Activated T-helper 2 cell treated with anti-CD3 and anti-CD28 coated beads, Interferon-gamma antibody, Interleukin-2, Interleukin-4, amounts not matched to agents 10 μg/mL and 5 μg/mL and 100 μg/mL, durations not matched to agents 14 hours and 24 hours and 36 hours (primary cell): ENCODE measurements at places on chromosomes 16 and 17.

DNA sequence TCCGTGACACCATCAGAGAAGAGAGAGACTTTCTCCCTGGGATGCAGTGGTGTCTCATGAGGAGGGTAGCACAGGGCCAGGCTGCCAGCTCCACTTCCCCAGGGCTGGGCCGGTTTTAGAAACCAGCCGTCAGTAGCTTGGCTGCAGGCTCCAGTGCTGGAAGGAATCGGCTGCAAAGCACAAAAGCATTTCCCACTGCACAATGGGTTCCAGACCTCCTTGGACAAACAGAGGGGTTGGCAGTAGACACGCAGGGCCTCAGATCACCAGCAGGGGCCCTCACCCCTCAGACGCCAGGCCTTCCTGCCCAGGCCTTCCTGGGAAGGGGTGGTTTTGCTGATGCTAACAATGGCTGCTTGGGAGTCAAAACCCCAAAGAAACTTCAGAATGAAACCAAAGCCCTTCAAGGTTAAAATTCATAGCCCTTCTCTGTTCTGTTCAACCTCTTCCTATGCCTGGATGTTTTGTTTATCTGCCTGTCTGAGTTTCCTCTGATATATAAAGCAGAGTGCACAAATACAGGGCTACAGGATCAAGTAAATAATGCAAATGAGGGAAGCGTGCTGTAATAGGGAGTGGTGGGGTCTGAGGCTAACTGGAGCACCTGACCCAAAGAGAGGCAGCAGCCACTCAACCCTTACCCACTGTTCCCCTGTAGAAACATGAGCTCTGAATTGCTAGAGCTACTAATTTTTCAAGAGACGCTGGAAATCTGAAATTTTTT lies 26.2 kb downstream of the TEKT5 start:
- no peak for DNase-seq

DNA sequence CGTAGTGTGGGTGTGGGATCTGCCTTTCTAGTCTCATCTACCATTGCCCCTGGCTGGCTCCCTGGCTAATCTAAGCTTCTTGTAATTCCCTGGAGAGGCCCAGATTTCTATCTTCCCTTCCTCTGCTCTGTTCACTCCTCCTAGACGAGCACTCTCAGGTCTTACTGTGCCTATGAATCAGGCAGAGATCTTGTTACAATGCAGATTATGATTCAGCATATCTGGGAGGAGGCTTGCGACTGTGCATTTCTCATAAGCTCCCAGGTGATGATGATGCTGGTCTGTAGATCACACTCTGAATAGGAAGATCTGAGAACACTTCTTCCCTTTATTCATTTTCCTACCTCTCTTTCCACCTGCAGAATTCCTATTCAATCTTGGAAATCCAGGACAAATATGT lies 200.1 kb downstream of the CBLN1 start:
- DNase-seq = no peak

DNA sequence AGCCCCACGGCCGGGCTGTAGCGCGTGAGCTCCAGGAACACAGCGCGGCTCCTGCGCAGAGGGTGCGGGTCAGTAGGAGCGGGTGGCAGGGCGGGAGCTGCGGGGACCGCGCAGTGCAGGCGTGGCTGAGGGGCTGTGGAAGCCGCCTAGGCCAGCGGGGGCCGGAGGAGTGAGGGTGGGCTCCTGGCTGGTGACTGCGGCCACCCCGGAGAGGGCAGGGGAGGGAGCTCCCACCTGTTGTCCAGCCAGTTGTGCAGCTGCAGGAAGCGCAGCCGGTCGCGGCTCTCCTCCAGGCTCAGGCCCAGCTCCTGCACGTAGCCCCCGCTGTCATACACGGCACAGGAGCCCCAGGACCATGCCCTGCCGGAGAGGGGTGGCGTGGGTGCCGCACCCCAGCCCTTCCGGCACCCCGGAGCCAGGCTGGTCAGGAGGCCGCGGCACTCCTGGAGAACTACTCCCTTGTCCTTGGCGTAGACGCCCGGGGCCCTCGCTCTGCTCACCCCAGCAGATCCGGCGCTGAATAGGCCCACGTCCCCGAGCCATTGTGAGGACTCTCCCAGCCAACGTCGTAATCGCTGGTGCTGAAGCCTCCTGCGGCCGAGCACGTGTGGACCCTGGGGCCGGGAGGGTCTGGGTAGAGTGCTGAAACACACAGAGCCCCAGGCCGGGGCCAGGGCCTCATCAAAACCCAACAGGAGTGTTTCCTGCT lies 43.9 kb downstream of the TSC2 start:
- DNase-seq = no peak

GRCh38 chr17:76524598-76525512 lies 12.7 kb downstream of the CYGB start:
- DNase-seq = no peak

GRCh38 chr16:84724606-84725309 lies 25.0 kb downstream of the USP10 start:
- DNase-seq = no peak

GRCh38 chr16:56332464-56333079 lies 92.8 kb downstream of the AMFR start:
- DNase-seq = no peak

- no peak for DNase-seq
Observed at GRCh38 chr17:72514321-72514861, 393.6 kb downstream of the SOX9 start.

DNA sequence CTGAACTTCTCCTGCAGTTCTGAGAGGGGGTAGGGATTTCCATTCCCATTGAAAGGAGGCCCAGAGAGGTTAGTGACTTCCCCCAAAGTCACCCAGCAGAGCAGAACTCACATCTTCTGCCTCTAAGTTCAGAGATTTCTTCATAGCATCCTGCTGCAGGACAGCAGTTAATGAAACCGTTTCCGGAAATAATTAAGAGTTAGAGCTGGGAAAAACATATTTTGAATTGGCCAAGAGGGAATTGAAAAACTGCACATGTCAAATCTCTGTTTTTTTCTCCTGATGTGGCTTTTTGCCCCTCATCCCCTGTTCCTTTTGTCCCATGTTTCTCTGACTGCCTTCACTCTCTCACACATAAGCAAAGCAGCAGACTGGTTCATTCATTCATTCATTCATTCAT lies 26.6 kb downstream of the ITPRIPL2 start:
- DNase-seq = no peak

GRCh38 chr17:17076066-17076465 lies 33.8 kb downstream of the MPRIP start:
- DNase-seq = no peak

- DNase-seq = no peak
Observed at GRCh38 chr16:70588565-70588964, 57.8 kb upstream of the IL34 start.

- no peak for DNase-seq
Observed at GRCh38 chr16:81910366-81910885, 100.8 kb downstream of the SDR42E1 start.

GRCh38 chr16:50252082-50252611 lies 14.2 kb upstream of the ADCY7 start:
- DNase-seq = no peak

DNA sequence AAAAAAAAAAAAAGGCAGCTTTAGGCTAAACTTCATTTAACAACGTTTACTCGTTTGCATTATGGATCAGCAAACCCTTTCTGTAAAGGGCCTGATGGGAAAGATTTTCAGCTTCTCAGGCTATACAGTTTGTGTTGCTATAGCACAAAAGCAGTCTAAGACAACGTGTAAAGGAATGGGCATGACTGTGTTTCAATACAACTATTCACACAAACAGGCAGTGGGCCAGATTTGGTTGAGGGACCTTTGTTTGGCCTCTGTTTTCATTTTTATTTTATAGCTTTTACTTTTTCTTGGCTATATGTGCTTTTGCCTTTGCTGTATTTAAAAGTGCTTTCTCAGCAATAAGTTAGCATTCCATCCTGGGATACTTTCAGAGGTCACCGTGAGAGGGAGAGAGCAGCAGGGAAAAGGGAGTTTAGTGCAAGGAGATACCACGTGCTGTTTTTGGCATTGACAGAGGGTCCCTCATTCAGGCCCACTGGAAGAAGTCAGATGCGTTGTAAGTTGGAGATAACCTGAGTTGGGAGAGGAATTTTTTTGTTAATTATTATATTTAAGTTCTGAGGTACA lies 335.6 kb downstream of the UTP18 start:
- DNase-seq = no peak

- peak; percentile 47 for DNase-seq
Observed at GRCh38 chr17:17568772-17569195, 22.7 kb downstream of the PEMT start.

GRCh38 chr16:55991843-55992242 lies 116.7 kb upstream of the CES5A start:
- no peak for DNase-seq

- peak; percentile 74 for DNase-seq
Observed at GRCh38 chr17:7351665-7352502, at the start of gene KCTD11. Gene KCTD11, plus strand, starts transcription at chr17:7352162.

- DNase-seq = no peak
Observed at GRCh38 chr17:9292561-9292941, 271.2 kb downstream of the NTN1 start.

GRCh38 chr17:4766201-4766600 lies 5.5 kb upstream of the TM4SF5 start:
- no peak for DNase-seq

GRCh38 chr17:62626719-62627218 lies 701 bp upstream of the MRC2 start:
- DNase-seq = no peak

- no peak for DNase-seq
Observed at GRCh38 chr17:77604301-77604972, 354.1 kb upstream of the TNRC6C start.

GRCh38 chr17:48462946-48463345 lies 32.9 kb upstream of the SKAP1 start:
- no peak for DNase-seq

DNA sequence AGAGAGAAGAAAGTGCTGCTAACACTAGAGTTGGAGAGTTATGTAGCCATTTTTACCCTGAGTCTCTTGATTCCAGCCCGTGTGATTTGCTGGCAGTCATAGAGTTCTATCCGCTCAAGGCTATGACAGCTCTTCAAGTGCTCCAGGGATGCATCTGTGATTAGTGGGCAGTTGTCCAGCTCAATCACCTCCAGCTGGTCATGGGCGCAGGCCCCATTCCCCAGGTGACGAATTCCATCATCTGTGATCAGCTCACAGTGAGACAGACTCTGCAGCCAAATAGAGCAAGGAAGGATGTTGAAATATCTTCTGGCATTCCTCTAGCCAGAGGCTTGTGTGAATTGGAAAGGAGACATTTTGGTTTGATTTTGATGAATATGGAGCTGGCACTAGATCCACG lies 38.4 kb upstream of the STAC2 start:
- DNase-seq = no peak

GRCh38 chr16:87784812-87785211 lies 19.0 kb upstream of the KLHDC4 start:
- DNase-seq = no peak

DNA sequence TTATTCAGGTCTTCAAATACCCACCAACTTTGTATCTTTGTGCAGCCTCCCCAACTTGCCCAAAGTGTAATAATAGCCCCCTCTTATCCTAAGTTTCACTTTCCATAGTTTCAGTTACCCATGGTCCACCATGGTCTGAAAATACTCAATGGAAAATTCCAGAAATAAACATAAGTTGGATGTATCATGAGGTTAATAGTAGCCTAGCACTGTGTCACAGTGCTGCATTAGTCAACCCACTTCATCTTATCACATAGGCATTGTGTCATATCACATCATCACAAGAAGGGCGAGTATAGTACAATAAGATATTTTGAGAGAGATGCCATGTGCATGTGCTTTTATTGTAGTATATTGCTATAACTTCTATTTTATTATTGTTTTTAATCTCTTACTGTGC lies 21.9 kb downstream of the OMG start:
- DNase-seq = no peak

DNA sequence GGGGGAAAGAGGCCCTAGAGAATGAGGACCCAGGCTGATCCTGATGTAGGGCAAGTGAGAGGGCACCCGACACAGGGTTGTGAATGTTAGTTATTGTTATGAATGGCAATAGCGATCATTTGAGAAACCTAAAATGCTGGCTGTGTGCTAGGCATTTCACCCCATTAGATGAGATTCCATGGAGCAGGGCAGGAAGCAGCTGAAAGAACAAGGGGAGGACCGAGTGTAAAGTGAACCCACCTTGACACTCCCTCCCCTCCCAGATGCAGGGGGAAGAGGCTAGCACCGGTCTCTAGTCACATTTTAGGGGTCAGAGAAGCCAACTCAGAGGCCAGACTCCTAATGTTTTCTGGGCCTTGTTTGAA lies 553 bp upstream of the CORO6 start:
- DNase-seq = no peak

DNA sequence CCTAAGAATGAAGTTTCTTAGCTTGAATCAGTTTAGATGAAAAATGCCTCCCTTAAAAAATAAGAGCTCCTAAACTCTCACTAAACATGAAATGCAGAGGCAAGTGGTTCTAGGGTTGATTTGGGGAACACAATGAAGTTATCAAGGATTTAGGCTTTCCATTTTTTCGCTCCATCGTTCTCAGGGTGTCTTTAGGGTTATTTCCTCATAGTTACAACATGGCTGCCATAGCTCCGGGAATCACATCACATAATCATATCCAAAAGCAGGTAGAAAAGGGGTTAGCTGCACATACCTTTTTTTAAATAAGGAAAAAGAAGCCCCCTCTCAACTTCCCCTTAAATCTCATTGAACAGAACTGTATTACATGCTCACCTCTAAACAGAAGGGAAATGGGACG lies 21.4 kb downstream of the ZP2 start:
- no peak for DNase-seq

DNA sequence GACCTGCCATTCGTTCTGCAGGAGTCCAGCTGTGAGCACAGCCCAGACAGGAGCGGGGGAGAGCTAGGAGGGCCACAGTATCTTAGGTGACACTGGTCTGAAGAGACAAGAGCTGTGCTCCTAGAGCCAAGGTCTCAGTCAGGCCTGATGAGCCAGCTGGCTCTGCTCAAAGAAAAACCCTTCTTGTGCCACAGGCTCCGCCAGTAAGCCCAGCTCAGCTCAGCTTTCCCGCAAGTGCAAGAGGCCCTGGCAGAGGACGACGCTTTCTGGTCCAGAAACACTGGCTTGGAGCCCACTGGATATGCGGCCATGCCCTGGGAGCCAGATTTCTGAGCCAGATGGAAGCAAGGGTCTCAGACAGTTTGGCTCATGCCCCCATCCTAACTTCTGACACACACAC lies 23.9 kb downstream of the PEMT start:
- DNase-seq = no peak

GRCh38 chr17:17757391-17757791 lies 76.1 kb downstream of the RAI1 start:
- peak; percentile 22 for DNase-seq

DNA sequence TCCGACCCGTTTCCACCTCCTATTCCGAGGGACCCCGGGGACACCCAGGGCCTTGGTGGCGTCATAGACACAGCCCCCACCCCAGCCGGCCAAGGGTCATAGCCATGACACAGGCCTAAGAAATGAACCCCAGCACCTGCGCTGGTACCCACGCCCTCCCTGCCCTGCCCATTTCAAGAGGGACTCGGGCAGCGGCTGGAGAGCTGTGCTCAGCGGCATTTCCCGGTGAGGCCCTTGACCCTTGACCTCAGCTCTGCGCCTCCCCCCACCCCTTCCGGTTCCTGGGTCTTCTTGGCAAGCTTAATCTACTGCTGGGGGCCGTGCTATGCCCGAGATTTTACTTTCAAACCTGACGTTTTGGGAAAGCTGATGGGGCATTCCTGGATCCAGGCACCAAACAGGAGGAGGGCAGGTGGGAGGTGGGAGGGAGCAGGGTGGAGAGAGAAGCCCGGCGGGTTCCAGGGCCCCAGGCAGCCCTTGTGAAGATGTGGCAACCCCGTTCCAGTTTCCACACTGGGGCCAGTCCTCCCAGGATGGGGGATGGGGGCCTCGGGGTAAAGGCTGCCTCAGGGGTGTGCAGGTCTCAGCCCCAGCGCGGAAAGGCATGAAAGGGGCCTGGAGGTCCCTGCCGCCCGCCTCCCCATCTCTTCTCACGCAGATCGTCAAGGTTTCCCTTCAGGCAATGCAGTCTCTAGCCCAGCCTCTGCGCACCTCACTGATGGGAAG lies at the start of gene SLC22A31:
TSS of gene SLC22A31 (minus strand) at position 414 of the 726 bp plus-strand sequence. CDS start at position 378, 36 bp downstream.
- no peak for DNase-seq
